ENCODE measurements at places on chromosomes 4 and X.
A peak's percentile ranks its signal among the peaks of the same experiment; 100 is the strongest.

DNA sequence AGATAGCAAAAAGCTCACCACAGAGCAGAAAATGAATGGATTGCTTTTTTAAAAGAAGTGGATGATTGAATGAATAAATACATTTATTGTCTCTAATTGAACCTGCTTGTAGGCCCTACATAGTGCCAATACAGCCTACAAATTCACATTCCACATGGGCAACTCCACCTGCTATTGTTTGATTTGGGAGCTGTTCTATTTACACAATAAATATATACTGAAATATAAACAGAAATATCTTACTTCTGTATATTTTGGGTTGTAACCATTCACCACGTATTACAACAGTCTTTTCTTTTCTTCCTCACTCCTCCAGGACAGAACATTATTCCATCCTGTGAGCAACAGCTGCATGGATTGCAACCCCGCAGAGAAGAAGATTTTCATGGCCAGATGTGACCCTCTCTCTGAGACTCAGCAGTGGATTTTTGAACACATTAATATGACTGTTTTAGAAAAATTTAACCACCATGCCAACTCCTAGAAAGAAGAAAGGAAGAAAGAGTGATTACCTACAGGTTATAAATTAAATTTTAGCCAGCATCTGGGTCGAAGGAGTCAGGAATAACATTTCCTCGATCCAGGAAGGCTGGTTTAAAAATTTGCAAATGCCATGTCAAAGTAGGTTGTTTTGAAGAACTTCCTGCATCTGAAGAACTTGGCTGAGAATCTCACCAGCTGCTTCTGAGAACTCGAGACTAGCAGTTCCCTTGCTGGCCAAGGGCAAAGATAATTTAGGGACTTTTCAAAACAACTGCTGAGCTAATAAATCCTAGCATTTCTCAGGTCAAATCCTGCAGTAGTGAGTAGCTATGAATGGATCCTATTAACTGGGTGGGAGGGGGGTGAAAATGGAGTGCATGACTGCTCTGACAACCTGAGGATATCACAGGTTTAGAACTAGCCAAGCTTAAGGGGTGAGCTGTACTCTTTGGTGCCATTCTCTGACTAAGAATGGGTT lies 128.7 kb upstream of the GALNT7 start:
- no peak overlapping the region for H3K4me3 ChIP-seq
- no peaks in the 10 kb centered on the region for H3K4me1 ChIP-seq
- H3K36me3 ChIP-seq: no peaks in the 10 kb centered on the region
- H3K27ac ChIP-seq: no peak overlapping the region
- DNase-seq: no peak
- H3K27me3 ChIP-seq: no peaks in the 10 kb centered on the region

DNA sequence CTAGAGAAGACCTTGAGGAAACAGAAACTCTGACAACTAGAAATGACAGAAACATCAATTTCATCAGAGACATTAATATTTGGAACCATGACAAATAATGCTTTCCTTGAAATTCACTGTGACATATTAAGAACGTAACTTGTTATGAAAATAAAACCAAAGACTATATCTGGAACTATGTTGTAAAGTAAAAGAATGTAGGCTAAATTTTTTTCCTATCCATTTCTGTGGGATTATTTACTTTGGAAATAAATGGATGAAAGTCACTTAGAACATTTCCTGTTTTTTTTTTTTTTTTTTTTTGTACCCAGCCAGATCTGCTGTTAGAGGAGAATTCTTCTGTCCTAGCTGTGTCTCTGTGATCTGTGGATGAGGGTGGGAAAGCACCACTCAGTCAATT lies 255.9 kb downstream of the SPRY1 start:
- no peaks in the 10 kb centered on the region for H3K4me1 ChIP-seq
- no peaks in the 10 kb centered on the region for H3K36me3 ChIP-seq
- no peak for DNase-seq
- H3K4me3 ChIP-seq: no peak overlapping the region

GRCh38 chr4:39044364-39044955 lies 12.3 kb upstream of the TMEM156 start:
- peak overlapping the region; percentile 83 for H3K27ac ChIP-seq
- peak overlapping the region; percentile 71 for H3K4me3 ChIP-seq
- no peaks in the 10 kb centered on the region for H3K27me3 ChIP-seq
- no peaks in the 10 kb centered on the region for H3K36me3 ChIP-seq
- peak; percentile 93 for DNase-seq

- H3K36me3 ChIP-seq: no peaks in the 10 kb centered on the region
- H3K4me1 ChIP-seq: no peaks in the 10 kb centered on the region
- no peak overlapping the region for H3K4me3 ChIP-seq
These were observed 72.3 kb downstream of the SLC34A2 start for GRCh38 chr4:25727711-25728493.

DNA sequence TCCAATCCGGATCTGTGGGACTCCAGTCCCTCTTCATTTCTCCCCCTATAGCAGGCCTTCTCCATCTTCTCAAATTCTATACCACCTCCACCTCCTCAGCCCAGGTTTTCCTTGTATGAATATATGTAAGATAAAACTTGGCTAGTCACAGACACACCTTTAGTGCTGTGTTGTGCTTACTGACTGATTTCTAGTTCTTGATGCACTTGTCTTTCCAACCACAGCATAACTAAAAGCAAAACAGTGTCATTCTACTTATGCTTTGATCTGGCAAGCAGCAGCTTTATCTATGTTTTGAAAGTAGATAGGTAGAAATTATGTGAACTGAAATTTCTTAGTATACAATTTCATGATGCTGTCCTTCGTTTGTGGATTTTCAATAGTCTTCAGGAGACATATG lies 47.5 kb downstream of the CCNI start:
- no peaks in the 10 kb centered on the region for H3K4me1 ChIP-seq
- no peak overlapping the region for H3K27ac ChIP-seq
- H3K36me3 ChIP-seq: peaks cover 84% of the 10 kb centered on the region
- no peak for DNase-seq
